Endothelial cell of umbilical vein (primary cell): ENCODE measurements at places on chromosomes 1 and 21. TPM values are rescaled to one million over a fixed set of nuclear protein-coding genes. Genes with fewer than 3 reads are reported as not detected.

- no peak for DNase-seq
Observed at GRCh38 chr1:213852107-213852506, 135.7 kb upstream of the PROX1 start.

GRCh38 chr1:53948291-53948690 lies 2.1 kb downstream of the LRRC42 start:
- DNase-seq: no peak

DNA sequence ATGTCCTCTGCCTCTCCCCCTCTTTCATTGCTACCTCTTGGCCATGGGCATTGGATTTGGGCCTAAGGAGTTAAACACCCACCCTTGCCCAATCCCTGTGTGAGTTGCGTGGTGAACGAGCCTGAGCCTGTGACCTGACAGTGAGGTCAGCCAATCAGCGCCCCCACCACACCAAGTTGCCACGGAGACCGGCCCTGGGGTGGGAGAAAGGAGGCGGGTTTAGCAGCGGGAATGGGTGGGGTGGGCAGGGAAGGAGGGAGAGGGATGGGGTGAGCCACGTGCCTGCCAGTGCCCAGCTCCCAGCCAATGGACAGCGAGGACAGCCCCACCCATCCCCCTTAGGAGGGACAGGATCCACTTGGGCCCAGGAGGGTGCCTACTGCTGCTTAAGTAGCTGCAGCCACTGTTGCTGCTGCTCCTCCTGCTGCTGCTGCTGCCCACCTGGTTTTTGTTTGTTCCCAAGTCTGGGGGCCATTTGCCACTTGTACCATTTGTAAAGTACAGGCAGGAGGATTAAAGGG lies 9.5 kb downstream of the ZBTB7B start:
- no peak for DNase-seq

DNA sequence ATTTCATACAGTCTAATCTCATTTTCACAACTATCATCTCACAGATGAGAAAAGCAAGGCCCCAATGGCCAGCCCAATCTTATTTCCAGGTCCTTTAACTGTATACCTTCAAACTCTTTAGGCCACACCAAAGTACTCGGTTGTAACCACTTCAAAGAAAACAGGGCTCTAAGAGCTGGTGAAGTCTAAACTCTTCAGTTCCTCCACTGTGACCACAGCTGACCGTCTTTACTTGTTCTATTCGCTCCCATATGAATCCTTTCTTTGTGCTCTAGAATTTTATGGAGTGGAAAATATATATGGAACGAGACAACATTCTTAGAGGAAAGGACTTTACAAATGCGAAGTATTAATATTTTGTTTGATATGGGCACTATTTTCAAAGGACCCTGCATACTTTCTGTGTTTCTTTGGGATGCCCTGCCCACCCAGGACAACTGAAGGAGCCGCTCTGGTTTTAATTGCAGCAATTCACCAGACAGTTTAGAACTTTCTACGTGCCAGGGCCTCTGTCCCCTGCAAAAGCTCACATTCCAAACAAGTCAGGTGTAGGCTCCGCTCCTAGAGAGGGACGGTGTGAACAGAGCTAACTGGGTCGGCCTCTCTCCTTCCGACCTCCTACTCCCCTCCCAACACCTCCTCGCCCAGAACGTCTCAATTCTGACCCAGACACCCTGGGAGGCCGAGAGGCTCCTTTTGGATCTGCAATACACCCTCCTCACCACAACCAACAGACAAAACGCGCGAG lies 15.7 kb downstream of the IER5 start:
- no peak for DNase-seq

- DNase-seq: no peak
Observed at GRCh38 chr1:35672116-35672515, 30.8 kb upstream of the PSMB2 start.

- no peak for DNase-seq
Observed at GRCh38 chr21:46247699-46248421, 19.3 kb upstream of the LSS start.

DNA sequence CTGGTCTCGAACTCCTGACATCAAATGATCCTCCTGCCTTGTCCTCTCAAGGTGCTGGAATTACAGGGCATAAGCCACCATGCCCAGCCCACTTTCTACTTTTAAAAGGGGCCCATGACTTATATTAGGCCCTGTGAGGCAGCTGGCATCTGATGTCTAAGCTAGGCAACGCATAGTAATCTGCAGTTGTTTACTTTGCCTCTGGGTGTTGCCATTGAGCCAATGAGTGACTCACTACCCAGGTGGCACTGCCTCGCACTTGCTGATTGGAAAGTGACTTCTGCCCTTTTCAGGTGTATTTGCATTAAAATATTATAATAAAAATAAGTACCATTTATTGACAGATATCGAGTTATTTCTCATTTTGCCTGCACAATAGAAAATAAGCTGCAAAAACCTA lies 84.9 kb downstream of the KIF14 start:
- peak; percentile 30 for DNase-seq

DNA sequence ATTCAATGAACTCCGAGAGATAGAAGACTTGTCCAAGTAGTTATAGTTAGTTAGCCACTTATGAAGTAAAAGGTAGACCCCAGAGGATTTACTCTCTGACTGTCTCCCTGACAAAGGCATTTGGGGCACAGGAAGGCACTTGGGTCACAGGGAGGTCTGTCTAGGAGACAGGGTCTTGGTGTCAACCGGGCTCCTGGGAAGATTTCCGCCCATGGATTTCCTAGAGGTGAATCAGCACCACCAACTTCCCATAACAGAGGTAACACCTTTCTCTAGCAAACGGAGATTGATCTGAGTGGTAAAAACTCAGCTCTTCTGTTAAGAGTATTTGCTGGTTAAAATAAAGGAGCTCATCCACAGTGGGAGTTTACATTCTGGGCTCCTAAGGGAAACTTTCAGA lies 16.4 kb downstream of the CCN1 start:
- DNase-seq: no peak

- DNase-seq: no peak
Observed at GRCh38 chr1:242468784-242469183, 55.7 kb downstream of the PLD5 start.

DNA sequence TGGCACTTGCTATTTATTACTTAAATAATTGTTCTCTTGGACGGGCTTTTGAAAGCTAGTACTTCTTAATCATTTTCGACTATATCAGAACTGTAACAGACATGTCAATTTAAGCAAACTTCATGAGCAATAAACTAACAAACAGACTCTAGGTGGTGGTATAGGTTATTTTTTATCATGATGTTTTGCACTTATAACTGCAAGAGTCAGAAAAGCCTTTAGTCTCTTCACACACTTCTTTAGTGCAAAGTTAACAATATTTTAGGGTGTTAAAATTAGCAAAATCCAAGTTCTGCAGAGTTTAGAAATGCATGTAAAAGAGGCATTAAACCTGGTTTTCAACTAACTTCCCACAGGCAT lies 2.2 kb downstream of the NRIP1 start:
- peak; percentile 51 for DNase-seq

DNA sequence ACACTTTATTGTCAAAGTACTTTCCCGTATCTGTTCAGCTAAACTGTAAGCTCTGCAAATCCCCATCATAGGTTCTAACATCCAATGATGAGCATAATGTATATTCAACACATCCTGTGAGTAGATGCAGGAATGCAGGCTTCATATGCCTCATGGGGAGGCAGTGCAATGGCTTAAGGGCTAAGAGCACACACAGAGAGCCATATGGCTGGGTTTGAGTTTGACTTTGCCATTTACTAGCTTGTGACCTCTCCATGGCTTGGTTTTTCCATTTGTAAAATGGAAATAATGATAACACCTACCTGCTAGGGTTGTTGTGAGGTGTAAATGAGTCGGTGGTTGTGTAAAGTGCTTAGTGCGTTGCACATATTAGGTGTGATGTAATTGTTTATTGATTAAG lies 13.4 kb downstream of the RCSD1 start:
- DNase-seq: no peak

GRCh38 chr1:229227298-229227919 lies 43.5 kb upstream of the RAB4A start:
- DNase-seq: peak; percentile 66

GRCh38 chr1:151211972-151212705 lies 13.8 kb downstream of the PIP5K1A start:
- DNase-seq: no peak

GRCh38 chr21:41836166-41837015 lies 42.8 kb downstream of the PRDM15 start:
- DNase-seq: no peak

DNA sequence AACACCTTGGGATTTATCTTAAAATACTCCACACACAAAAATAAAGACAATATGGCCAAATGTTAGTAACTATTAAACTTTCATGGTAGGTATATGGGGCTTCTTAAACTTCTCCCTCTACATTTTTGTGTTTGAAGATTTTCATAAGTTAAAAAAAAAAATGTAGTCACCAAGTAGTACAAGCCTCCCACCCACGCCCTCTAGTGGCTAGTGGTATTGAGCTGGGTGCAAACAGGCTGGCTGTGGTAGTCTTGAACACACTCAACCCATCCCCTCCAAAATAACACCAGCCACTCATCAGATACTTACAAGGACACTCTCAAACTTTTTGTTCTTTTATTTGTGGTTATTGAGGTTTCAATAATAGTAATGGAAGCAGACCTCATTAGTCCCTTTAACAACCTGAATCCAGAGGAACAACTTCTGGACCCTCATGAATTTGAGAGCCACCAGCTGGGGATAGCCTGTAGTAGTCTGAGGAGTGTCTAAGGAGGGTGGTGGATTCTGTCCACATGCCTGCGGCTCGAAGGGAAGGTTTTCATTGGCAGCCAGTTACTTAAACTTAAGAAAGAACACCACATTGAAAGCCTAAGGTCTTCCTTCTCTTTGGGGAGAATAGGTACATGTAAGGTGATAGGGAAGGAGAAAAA lies 15.6 kb downstream of the RD3 start:
- peak; percentile 69 for DNase-seq

- no peak for DNase-seq
Observed at GRCh38 chr21:46187814-46188213, 3.6 kb upstream of the SPATC1L start.

DNA sequence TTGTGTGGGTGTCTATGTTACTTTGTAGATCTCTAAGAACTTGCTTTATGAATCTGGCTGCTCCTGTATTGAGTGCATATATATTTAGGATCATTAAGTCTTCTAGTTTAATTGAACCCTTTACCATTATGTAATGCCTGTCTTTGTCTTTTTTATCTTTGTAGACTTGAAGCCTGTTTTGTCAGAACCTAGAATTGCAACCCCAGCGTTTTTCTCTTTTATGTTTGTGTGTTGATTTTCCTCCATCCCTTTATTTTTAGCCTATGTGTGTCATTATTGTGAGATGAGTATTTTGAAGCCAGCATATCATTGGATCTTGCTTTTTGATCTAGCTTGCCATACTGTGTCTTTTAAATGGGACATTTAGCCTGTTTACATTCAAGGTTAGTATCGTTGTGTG lies 573.2 kb downstream of the BRINP3 start:
- DNase-seq: no peak

- no peak for DNase-seq
Observed at GRCh38 chr1:39006726-39007645, 15.9 kb downstream of the AKIRIN1 start.

GRCh38 chr1:78003882-78004718 lies 639 bp upstream of the DNAJB4 start:
- DNase-seq: peak; percentile 79

DNA sequence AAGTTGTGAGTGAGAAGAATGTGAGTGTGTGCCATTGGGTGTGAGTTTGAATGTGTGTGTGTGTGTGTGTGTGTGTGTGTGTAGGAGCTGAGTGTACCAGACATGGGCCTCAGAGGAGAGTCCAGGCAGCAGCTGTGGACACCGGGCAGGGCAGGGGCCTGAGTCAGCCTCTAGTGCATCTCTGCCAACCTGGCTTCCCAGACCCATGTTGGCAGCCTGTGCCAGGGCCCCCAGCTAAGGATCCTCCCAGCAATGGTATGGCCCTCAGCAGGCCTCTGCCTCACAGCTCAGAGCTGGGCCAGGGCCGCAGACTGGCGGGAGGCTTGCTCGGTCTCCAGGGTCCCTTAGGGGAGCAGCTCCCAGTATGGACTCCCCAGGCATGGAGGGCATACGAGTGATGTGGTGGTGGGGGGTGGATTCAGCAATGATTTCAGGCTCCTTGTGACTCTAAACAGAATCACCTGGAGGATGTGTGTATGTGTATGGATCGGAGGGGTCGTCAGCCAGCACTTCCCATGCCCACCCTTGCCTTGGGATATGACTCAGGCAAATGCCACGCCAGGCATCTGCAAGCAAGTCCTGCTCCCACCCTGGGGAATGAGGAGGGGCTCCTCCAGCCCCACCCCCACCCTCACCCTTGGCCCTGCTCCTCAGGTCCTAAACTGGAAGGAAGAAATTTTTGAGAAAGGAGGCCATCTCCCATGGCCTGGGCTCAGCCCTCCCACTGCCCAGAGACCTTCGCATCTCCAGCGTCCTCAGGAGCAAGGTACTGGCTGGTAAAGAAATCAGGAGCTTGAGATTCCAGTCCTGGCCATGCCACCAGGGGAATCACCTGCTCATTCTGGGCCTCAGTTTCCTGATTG lies 1.8 kb upstream of the FOXO6 start:
- no peak for DNase-seq

GRCh38 chr1:171877701-171878100 lies 36.4 kb downstream of the DNM3 start:
- no peak for DNase-seq

- DNase-seq: no peak
Observed at GRCh38 chr1:213446496-213446895, 395.5 kb downstream of the RPS6KC1 start.

- DNase-seq: peak; percentile 57
Observed at GRCh38 chr1:25520446-25521061, 22.9 kb upstream of the LDLRAP1 start.

- DNase-seq: no peak
Observed at GRCh38 chr1:51699391-51699790, 82.5 kb downstream of the OSBPL9 start.

DNA sequence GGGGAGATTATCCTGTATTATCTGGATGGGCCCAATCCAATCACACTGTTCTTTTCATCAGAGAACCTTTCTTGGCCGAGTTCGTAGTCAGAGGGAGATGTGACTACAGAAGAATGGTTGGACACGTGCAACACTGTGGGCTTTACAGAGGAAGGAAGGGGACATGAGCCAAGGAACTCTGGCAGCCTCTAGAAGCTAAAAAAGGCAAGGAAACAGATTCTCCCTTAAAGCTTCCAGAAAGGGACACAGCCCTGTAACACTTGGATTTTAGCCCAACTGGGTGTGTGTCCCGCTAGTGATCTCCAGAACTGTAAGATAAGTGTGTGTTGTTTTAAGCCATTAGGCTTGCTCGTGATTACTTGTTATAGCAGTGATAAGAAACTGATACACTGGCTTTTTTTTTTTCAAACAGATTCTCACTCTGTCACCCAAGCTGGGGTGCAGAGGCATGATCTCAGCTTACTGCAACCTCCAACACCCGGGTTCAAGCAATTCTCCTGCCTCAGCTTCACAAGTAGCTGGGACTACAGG lies 53.9 kb upstream of the FBXO28 start:
- DNase-seq: no peak

GRCh38 chr1:22241250-22241649 lies 98.4 kb upstream of the WNT4 start:
- no peak for DNase-seq

JAM2 gene
- polyA plus RNA-seq: 0.14 and 0.29 TPM in 2 replicates

MAP1LC3C gene
- not detected in 2 replicates for polyA plus RNA-seq

AMY1C gene
- polyA plus RNA-seq: not detected in 2 replicates

A3GALT2 gene
- 0.11 TPM in 1 of 2 replicates, not detected in the other for polyA plus RNA-seq

C1orf21 gene
- 0.79 and 1.1 TPM in 2 replicates for polyA plus RNA-seq

RGSL1 gene
- polyA plus RNA-seq: not detected in 2 replicates

MPL gene
- 0.13 and 0.14 TPM in 2 replicates for polyA plus RNA-seq

PDPN gene
- polyA plus RNA-seq: not detected in 2 replicates

F11R gene
- 124 and 137 TPM in 2 replicates for polyA plus RNA-seq

TBX15 gene
- 0.01 and 0.05 TPM in 2 replicates for polyA plus RNA-seq

MSH4 gene
- 0.01 TPM in 1 of 2 replicates, not detected in the other for polyA plus RNA-seq

FCRL2 gene
- not detected in 2 replicates for polyA plus RNA-seq

PLA2G2F gene
- not detected in 2 replicates for polyA plus RNA-seq
